ENCODE measurements at places on chromosomes 6 and 20.

- DNase-seq = peak; percentile 79
These were observed 17.2 kb downstream of the TAB2 start for GRCh38 chr6:149334682-149335160.

DNA sequence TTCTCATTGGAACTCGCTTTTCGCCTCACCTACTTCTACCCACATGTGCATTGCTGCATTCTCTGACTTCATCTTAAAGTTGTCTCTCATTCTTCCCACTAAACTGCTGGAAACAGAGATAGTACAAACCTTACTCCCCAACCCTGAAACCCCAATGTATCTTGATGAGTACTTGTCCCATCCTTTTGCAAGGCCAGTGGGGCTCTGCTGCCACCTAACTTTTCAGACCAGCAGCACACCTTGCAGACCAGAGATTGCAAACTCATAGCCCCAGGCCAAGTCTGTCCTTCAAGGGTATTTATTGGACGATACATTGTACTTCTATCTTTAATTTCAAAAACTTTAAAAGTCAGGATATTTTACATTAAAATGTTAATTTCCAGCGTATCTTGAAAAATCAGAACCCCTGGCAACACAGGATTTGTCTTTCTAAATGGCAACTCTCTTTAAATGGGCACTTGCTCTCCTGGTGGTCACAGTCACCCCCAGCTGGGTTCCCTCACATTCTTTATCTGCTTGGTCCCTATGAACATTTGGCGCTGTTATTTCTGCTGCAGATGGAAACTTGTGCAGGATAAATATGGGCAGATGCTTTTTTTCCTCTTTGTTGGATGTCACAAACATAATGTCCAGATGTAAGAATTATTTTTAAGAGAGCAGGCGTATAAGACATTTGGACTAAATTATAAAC is 83.9 kb downstream of the SOD2 start:
- peak; percentile 23 for DNase-seq

DNA sequence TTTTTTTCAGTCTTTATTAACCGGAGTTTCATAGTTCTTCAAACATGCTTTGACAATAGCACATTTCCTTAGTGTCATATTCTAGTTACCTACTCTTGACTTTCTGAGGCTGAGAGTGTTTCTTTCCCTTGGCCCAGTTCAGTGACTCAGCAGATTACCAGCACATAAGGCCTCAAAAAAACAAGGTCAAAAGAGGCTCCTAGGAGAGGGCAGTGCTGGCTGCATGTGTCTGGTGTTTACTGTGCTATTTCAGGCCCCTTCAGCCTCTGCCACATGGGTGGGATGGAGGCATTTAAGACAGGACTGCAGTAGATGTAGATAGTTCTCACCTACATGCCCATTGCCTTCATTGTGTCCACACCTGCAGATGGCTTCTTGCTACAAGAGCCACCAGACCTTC is 198.2 kb upstream of the SSTR4 start:
- peak; percentile 38 for DNase-seq

DNA sequence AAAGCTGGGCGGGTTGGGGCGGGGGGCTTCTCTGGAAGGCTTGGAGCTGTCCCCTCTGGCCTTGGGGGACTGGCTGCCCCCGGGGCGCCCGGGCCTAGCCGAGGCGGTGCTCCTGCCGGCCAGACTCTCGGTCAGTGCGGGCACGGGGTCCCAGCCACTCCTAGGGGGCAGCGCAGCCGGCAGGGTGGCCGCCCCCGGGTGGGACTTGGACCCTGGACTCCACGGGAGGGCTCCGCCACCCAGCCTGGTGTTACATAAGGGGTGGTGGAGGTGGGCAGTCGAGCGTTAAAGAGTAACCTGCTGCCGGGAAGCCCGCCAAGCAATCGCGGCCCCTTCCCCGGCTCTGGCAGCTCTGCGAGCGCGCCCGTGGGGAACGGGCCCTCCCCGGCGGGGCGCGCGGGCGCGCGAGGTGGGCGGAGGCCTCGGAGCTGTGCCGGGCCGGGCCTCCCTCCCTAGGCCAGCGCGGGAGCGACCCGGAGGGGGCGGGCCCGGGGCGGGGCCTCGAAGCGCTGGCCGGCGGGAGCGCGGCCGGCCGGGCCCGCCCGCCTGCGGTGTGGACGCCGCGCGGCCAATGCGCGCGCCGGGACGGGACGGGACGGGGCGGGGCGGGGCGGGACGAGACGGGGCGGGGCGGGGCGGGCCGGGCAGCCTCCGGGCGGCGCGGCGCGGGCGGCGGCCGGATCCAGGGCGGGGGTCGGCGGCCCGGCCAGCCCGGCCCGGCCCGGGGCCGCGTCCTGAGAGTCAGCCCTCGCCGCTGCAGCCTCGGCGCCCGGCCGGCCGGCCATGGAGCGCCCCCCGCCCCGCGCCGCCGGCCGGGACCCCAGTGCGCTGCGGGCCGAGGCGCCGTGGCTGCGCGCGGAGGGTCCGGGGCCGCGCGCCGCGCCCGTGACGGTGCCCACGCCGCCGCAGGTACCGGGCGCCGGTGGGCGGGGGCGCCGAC is at the start of gene SLC2A4RG:
Gene SLC2A4RG, plus strand, starts transcription at position 647 of the 940 bp plus-strand sequence. Its CDS starts 137 bp downstream, at position 784.
- DNase-seq = peak; percentile 82

DNA sequence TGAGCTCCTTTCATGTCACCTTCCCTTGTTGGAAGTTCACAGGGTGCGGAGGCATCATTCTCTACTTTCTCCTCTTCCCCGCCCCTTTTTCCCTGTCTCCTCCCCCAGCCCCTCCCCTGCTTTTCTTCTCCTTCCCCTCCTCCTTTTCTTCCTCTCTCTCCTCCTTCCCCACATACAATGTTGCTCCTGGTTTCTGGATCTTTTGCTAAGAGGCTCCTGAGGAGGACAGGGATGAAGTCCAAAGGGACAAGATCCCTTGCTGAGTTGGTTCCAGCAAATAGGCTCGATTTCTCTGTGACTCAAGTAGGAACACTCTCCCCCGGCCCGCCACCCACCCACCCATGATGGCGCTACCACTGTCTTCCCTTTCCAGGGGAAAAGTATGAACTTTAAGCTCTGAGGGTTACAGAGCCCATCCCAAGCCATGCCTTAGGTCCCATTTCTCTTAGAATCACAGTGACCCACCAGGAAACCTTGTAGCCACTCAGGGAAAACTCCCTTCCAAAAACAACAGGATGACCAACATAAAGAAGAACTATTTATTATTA is 852 bp upstream of the TFEB start:
- DNase-seq = no peak

GRCh38 chr6:109978174-109979032 is at the start of gene GPR6:
Gene GPR6 (plus strand): TSS chr6:109978311. CDS start chr6:109979113, 802 bp downstream.
- DNase-seq = peak; percentile 67

- no peak for DNase-seq
These were observed 78.9 kb downstream of the ANKRD60 start for GRCh38 chr20:58149437-58150091.

GRCh38 chr20:58715801-58716475 is 23.3 kb downstream of the NPEPL1 start:
- no peak for DNase-seq

- DNase-seq = no peak
These were observed 84.2 kb downstream of the THEMIS start for GRCh38 chr6:127816643-127817042.
